ENCODE measurements at places on chromosomes 12 and 14.

- no peak for DNase-seq
Measured at GRCh38 chr12:117472983-117473382, 111.6 kb upstream of the NOS1 start.

GRCh38 chr14:73889376-73889775 is 2.7 kb downstream of the ZNF410 start:
- no peak for DNase-seq

- no peak for DNase-seq
Measured at GRCh38 chr14:24197056-24197450, 1.8 kb upstream of the TM9SF1 start.

DNA sequence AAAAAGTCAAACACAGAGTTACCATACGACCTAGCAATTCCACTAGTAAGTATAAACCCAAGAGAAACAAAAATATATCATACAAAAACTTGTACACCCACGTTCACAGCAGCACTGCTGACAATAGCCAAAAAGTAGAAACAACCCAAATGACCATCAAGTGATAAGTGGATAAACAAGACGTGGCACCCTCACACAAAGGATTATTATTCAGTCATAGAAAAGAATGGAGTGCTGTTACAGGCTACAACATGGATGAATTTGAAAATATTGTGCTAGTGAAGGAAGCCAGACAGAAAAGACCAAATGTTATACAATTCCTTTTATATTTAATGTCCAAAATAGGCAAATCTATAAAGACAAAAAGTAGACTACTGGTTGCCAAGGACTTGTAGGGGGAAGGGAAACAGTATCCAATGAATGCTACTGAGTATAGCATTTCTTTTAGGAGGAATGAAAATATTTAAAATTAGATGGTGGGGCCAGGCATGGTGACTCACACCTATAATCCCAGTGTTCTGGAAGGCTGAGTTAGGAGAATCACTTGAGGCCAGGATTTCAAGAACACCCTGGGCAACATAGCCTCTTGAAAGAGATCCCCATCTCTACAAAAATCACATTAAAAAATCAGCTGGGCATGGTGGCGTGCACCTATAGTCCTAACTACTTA is 41.9 kb downstream of the SPTLC2 start:
- DNase-seq, result no peak

DNA sequence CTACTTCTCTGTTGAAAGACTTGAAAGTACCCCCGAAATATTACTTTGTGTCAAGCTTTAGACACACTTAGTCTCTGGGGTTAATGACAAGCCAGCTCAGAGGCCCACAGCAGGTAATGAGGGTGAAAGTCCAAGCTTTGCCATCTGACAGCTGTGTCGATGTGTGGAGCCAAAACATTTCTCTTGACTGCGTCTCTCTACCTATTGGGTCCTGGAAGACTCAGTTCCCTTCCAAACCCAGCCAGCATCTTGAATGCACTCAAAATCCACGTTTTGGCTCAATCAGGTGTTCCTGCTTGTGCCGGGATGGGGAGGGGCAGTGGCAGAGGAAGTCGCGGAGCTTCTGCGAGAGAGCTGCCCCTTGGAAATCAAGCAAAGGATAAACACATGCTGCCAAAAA is 3.2 kb downstream of the PLXNC1 start:
- DNase-seq, result peak; percentile 4

DNA sequence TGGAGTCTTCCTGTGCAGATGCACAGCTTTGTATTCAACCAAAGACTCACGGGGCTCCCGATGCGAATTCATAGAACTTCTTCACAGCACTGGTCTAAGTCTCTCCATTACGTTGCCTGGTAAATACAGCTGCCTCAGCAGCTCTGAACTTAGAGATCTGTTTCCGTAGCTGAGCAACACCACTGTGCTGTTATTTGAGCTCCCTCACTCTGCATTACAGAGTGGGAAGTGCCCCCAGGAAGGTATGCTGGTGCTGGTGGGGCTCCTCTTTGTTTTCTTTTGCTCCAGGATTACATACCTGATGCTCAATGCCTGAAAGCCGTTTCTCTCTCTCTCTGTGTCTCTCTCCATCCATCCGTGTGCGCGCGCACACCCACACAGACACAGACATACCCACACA is 227.5 kb upstream of the RMST start:
- DNase-seq, result no peak

- DNase-seq, result no peak
Measured at GRCh38 chr12:69712826-69713225, 13.7 kb upstream of the BEST3 start.

All from NCI-H1092 (cell line).